ENCODE measurements at places on chromosomes 1 and 21. TPM values are rescaled to one million over a fixed set of nuclear protein-coding genes. Genes with fewer than 3 reads are reported as not detected.

The IARS2 gene
- 51.9 TPM for total RNA-seq

The FAM167B gene
- 21.9 TPM for total RNA-seq

The RBM8A gene
- total RNA-seq: 109 TPM

The LCE2C gene
- total RNA-seq: not detected

The CCDC30 gene
- 10.2 TPM for total RNA-seq

The MAP1LC3C gene
- total RNA-seq: 10.9 TPM

- no peaks in the 10 kb centered on the region for H3K27me3 ChIP-seq
- peaks cover 21% of the 10 kb centered on the region for H3K4me1 ChIP-seq
- H3K4me3 ChIP-seq: peak within 1 kb of the TSS; percentile 77
- peak; percentile 97 for DNase-seq
- peak within 1 kb of the TSS; percentile 92 for H3K27ac ChIP-seq
These were observed at the start of gene CPLANE2 for GRCh38 chr1:16236511-16237342. Gene CPLANE2 (minus strand): TSS chr1:16237183. CDS start chr1:16236742, 441 bp downstream.

DNA sequence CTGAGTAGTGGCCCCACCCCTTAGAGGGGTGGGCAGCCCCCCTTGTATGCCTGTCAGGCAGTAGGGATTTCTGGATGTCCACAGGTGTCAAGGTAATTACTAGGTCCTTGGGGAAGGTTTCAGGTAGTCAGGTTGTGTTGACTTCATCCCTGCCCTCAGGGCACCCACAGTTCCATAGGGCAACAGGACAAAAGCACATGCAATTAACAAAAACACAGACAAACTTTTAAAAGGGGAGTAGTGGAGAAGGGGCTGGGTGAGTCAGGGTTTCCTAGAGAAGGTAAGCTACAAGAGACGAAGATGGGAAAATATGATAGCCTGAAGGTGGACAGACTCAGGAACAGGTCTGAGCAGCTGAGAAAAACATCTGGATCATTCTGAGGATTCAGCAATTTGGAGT, 14.1 kb downstream of the KRTCAP2 start:
- H3K4me1 ChIP-seq: no peaks in the 10 kb centered on the region
- no peaks in the 10 kb centered on the region for H3K27me3 ChIP-seq
- no peak overlapping the region for H3K4me3 ChIP-seq
- H3K27ac ChIP-seq: no peak overlapping the region
- DNase-seq: no peak
- no peaks in the 10 kb centered on the region for H3K36me3 ChIP-seq

DNA sequence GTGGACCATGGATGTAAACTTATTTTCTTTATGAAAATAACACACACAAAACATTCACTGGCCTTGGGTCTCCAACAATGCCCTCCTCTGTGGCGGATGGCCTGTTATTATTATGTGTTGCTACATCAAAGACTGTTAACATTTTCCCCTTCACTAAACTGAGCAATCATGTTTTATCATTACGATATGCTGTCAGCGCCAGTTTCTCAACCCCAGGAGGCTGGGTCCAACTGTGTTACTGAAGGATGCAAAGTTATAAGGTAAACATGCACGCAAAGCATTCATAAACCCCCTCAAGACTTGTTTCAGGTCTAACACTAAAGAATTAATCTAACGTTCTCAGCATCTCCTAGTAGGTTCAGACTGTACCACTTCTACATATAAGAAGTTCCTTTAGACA, 6.0 kb upstream of the DUSP10 start:
- DNase-seq: no peak
- H3K27ac ChIP-seq: no peak overlapping the region
- peaks cover 6% of the 10 kb centered on the region for H3K4me1 ChIP-seq
- H3K4me3 ChIP-seq: no peak overlapping the region

DNA sequence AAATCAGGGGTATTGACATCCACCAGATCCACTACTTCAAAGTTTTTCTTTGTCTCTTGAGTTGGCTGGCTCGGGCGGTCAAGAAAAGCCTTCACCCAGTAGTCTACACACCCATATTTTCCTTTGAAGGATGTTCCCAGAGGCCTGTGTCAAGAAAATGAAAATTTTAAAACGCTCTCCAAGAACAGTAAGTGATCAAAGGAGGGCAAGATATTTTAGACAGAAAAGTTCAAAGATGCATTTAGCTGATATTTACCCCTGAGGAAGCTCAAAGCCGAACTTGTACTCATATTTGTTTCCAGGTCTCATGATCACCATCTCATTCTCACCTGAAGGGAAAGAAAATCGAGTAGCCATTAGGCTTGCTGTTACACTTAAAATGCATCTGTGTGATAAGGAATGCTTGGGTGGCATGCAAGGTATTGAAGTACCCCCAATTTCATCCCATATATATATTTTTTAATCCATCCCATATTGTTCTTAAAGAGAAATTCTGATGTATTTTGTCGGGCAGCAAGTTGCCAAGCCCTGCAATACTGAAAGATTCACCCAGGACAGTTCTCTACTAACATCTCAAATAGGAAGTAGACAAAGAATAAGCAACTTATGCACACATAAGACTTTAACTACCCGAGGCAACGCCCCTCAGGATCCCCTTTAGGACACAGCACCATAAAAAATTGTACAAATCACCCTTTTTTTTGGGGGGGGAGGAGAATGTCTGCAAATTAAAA, 1.1 kb downstream of the TXNIP start:
- H3K4me1 ChIP-seq: peaks cover 49% of the 10 kb centered on the region
- H3K36me3 ChIP-seq: peaks cover 34% of the 10 kb centered on the region
- H3K27me3 ChIP-seq: no peaks in the 10 kb centered on the region
- peak overlapping the region; percentile 75 for H3K4me3 ChIP-seq
- no peak for DNase-seq

DNA sequence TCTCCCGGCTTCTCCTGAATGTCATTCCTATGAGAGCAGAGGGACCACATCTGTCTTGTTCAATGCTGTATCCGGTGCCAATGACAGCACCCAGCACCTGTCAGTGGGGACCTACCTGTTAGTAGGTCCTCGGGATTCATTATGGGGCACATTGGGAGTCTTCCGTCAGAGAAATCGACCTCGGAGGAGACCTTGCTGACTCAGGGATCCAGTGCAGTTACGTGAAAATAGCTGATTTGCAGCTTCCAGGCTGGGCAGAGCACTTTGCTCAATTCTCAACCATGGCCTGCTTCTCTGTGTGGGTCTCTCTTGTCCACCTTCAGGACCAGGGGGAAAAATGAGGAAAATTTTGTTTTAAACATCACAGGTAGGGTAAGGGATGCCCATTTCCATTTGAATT, 130.2 kb downstream of the PRDM2 start:
- no peaks in the 10 kb centered on the region for H3K27me3 ChIP-seq
- H3K27ac ChIP-seq: no peak overlapping the region
- H3K4me3 ChIP-seq: no peak overlapping the region
- no peak for DNase-seq
- no peaks in the 10 kb centered on the region for H3K36me3 ChIP-seq

DNA sequence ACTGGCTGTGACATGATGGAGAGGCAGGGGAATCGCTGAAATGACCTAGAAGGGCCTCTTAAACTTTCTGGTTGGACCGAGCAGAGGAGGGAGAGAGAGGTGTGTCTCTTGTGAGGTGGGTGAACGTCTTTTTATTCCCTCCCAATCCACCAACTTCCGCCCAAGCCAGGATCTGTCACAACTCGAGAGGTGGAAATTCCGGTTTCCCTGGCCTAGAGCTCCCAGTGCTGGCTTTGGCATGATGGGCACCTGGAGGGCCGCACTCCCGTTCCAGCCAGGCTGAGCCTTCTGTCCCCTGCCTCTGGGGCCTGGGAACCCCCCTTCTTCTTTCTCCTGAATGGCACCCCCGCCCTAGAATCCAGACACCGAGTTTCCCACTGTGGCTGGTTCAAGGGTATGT, at the start of gene SEMA4A:
TSS of gene SEMA4A (plus strand) at position 224 of the 400 bp plus-strand sequence. CDS start 994 bp downstream, outside the sequence.
- peak; percentile 74 for DNase-seq
- H3K27me3 ChIP-seq: peaks cover 5% of the 10 kb centered on the region
- no peaks in the 10 kb centered on the region for H3K36me3 ChIP-seq
- peak within 1 kb of the TSS; percentile 42 for H3K27ac ChIP-seq
- H3K4me1 ChIP-seq: peaks cover 34% of the 10 kb centered on the region

- H3K27ac ChIP-seq: no peak overlapping the region
- H3K36me3 ChIP-seq: peaks cover 41% of the 10 kb centered on the region
- no peak overlapping the region for H3K4me3 ChIP-seq
- no peak for DNase-seq
- no peaks in the 10 kb centered on the region for H3K27me3 ChIP-seq
These were observed 19.0 kb downstream of the YTHDF2 start for GRCh38 chr1:28755701-28756100.

- no peak overlapping the region for H3K4me3 ChIP-seq
- H3K27me3 ChIP-seq: no peaks in the 10 kb centered on the region
- H3K27ac ChIP-seq: no peak overlapping the region
- peaks cover 13% of the 10 kb centered on the region for H3K4me1 ChIP-seq
- no peak for DNase-seq
These were observed 25.2 kb downstream of the NHLH2 start for GRCh38 chr1:115815694-115816093.

- H3K27me3 ChIP-seq: no peaks in the 10 kb centered on the region
- H3K4me3 ChIP-seq: no peak overlapping the region
- peaks cover 11% of the 10 kb centered on the region for H3K4me1 ChIP-seq
- H3K36me3 ChIP-seq: peaks cover 46% of the 10 kb centered on the region
- H3K27ac ChIP-seq: no peak overlapping the region
These were observed 4.7 kb upstream of the SYNJ1 start for GRCh38 chr21:32732544-32732943.

DNA sequence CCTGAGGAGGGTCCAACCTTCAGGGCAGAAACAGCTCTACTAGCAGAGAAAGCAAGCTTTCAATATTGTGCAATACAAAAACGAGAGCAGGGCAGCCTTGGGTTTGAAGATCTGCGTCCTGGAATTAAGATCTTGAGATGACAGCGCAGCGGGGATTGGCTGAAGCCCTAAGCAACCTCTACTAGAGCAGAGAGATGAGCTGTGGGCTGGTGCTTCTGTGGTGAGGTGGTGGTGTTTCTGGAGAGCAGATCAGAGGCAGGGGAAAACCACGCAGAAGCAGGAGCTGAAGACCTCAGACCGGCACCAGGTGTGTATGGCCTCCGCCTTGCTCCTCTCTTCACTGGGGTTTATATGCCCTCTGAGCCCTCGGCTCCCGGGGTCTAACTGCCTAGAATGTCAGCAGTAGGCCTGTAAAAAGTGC, 12.5 kb downstream of the TRAF3IP3 start:
- no peaks in the 10 kb centered on the region for H3K27me3 ChIP-seq
- peak overlapping the region; percentile 50 for H3K27ac ChIP-seq
- peaks cover 30% of the 10 kb centered on the region for H3K4me1 ChIP-seq
- peak overlapping the region; percentile 44 for H3K4me3 ChIP-seq

DNA sequence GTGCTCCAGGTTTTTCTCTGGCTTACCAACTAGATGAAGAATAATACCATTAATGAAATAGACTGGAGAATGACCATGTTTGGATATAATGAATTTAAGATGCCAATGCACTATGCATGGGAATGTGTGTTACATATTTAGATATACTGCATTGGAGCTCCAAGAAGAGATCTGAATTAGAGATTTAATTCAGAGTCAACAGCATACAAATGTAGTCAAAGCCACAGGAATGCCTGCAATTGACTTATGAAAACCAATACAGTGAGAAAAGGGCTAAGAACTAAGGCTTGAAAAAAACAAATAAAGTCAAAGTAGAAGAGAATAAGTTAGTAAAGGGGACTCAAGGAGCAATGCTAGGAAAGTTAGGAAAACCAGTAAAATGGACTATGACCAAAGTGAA, 59.1 kb downstream of the USP24 start:
- H3K4me3 ChIP-seq: no peak overlapping the region
- DNase-seq: no peak
- H3K36me3 ChIP-seq: peaks cover 82% of the 10 kb centered on the region

DNA sequence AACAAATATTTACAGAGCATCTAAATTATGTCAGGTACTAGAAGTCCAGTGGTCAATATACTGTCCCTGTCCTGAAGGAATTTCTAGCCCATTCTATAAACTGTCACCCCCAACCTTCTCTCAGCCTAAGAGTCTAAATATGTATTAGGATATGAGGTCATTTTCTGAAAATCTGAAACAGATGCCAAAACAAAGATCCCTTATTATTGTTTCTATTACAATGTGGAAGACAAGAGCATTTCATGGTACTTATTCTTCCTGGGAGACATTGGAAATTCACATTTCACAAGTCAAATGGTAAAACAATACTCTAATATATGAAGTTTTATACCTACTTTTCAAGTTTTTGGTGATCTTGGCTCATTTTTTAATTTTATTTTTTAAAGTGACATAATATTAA, 2.6 kb downstream of the CLCA1 start:
- no peak overlapping the region for H3K27ac ChIP-seq
- H3K36me3 ChIP-seq: no peaks in the 10 kb centered on the region
- no peaks in the 10 kb centered on the region for H3K4me1 ChIP-seq
- no peaks in the 10 kb centered on the region for H3K27me3 ChIP-seq
- H3K4me3 ChIP-seq: no peak overlapping the region

- no peak overlapping the region for H3K27ac ChIP-seq
- DNase-seq: no peak
- no peaks in the 10 kb centered on the region for H3K36me3 ChIP-seq
- no peak overlapping the region for H3K4me3 ChIP-seq
- H3K27me3 ChIP-seq: no peaks in the 10 kb centered on the region
These were observed 210.7 kb upstream of the PTBP2 start for GRCh38 chr1:96510911-96511310.

GRCh38 chr1:238409191-238409850, 518.6 kb upstream of the ZP4 start:
- no peaks in the 10 kb centered on the region for H3K4me1 ChIP-seq
- H3K27ac ChIP-seq: no peak overlapping the region
- no peak for DNase-seq

DNA sequence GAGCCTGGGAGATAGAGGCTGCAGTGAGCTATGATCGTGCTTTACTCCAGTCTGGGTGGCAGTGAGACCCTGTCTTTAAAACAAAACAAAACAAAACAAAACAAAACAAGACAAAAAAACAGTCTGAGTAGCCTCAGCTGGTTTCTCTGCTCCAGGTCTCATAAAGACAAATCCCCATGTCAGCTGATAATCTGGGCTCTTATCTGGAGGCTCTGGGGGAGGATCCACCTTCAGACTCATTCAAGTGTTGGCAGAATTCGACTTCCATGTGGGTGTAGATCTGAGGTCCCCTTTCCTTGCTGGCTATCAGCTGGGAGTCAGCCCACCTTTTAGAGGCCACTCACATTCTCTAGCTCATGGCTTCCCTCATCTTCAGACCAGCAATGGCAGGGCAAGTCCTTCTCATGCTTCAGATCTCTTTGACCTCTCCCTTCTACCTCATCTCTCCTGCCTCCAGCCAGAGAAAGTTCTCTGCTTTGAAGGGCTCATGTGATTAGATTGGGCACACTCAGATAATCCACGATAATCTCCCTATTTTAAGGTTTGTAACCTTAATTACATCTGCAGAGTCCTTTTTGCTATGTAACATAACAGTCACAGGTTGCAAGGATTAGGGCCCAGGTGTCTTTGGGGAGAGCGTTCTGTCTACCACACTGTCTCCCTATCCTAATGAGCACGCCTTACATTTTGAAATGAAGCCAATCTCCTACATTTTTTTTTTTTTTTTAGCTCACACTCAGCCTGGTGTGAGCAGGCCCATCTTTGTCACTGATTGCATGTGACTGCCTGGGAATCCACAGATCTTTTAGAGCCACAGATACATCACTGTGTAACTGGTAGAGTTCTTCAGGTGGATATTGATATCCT, 7.5 kb upstream of the PYCR2 start:
- no peak overlapping the region for H3K27ac ChIP-seq
- no peaks in the 10 kb centered on the region for H3K27me3 ChIP-seq
- no peaks in the 10 kb centered on the region for H3K36me3 ChIP-seq
